Islet precursor cell (in vitro differentiated cells): ENCODE measurements at places on chromosomes 6 and 20.

DNA sequence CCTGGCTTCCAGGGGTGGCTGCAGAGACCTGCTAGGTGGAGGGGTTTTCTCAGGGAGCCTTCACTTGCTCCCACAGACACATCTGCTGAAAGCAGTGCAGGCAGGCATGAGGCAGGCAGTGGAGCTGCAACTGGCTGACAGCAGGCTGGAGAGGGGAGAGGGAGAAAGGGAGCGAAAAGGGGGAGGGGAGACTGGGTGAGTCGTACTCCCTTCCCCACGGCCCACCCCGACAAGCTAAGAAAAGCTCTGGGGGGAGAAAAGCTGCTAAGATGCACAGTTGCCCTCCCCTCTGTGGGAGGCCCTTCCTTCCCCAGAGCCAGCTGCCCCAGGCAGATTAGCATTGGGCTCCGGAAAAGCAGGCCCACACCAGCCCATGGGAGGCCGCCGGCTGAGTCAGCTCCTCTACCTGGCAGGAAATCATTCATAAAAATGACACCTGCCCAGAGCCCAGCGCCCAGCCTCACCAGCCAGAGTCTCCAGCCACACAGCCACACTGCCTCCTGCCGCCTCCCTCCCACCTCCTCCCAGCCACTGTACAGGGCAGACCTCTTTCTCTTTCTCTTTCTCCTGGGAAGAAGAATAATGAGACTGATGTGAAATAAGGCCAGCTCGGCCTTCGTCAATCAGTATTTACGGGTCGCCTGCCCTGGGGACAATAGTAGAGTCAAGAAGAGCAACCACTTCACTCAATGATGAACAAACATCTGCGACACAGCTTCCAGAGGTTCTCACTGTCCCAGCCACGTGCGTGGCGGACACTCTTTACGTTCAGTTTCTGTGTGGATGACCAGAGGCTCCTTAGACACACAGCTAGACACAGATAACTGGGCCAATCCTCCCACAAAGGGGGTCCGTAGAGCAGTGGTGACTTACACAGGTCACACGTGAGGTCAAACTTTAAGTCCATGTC, 7.7 kb upstream of the C20orf203 start:
- peak; percentile 97 for DNase-seq

DNA sequence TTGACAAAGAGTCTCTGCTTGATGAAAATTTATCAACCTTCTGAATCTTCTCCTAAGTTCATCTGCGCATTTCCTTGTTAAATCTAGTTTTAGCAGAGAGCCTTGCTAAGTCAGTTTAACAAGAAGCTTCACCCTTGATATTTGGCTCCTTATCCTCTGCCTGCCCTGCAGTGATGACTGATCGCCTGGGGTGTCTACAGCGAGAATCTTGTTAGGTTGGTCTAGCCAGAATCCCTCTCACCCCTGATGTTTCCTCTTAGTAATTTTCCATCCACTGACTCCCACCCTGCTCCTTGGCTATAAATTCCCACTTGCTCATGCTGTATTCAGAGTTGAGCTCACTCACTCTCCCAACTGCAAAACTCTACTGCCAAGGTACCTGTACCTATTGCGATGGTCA, 114.1 kb downstream of the TENT5A start:
- DNase-seq, result peak; percentile 77

DNA sequence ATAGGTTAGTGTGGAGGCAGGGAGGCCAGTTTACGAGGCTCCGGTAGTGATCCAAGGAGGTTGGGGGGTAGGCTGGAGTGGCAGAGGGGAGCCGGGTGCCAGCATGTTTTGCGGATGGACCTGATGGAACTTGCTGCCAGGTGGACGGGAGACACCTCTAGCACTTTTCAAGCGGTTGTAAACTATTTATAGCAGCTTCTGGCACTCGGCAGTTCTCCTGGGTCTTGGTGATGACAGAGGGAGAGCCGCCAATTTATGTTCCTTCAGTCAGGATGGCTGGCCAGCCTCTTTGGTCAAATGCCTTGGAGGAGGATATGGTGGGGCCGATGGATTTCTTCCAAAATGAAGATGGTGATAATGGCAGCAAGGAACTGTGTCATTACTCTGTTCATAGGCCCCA, 28.8 kb downstream of the TFAP2C start:
- DNase-seq, result no peak

GRCh38 chr6:170276369-170277057, 14.4 kb downstream of the DLL1 start:
- no peak for DNase-seq

GRCh38 chr20:57990396-57990987, 238.0 kb downstream of the ANKRD60 start:
- DNase-seq, result no peak

- peak; percentile 66 for DNase-seq
Observed at GRCh38 chr6:99821164-99821563, 172.9 kb downstream of the MCHR2 start.

DNA sequence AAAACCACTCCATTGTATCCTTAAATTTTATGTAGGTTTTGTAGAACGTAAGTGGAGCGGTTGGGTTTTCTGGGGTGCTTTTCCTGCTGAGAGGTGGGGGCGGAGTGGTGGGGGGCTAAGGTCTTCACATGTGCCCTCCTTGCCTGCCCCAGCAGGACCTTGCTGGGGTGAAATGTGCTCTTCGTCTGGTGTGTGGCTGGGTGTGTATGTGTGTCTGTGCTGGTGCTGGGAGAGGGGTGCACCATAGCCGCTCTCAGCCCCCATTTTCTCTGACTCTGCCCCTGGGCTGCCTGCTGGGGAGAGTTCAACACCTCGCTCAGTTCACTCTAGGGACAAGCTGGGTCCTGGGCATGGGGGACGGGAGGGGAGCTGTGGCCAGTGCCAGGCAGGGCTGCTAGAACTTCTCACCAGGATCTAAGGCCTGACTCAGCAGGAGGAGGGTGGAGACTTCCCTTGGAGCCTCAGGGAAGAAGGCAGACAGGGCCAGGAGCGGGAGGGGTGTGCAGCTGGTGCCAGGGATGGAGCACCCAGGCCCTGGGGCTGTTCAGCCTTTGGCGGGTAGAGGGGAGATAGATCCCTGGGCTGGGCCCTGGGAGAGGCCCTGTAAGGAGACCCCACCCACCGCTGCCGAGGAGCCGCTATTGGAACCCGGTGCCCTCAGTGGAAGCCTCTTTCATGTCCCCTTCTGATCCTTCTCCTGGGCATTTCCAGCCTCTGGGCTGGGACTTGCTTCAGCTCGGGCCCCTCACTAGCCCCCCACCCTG, 4.8 kb downstream of the SOX18 start:
- peak; percentile 81 for DNase-seq

DNA sequence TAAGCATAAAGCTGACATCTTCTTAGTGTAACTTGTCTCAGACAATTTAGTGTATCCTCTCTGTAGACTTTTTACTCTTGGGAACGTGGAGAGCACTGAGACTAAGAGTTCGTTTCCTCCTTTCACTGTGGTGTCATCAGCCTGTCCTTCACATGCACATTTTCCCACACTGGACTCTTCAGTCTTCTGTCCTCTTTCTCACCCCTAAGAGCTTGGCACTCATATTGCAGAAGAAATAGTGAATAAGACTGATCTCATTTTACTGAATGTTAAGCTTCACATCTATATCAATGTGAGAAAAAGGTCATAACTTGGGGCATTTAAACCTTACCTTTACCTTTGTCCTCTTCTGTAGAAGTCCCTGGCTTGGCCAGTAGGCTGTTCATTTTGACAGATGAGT, 25.6 kb downstream of the FUCA2 start:
- no peak for DNase-seq

DNA sequence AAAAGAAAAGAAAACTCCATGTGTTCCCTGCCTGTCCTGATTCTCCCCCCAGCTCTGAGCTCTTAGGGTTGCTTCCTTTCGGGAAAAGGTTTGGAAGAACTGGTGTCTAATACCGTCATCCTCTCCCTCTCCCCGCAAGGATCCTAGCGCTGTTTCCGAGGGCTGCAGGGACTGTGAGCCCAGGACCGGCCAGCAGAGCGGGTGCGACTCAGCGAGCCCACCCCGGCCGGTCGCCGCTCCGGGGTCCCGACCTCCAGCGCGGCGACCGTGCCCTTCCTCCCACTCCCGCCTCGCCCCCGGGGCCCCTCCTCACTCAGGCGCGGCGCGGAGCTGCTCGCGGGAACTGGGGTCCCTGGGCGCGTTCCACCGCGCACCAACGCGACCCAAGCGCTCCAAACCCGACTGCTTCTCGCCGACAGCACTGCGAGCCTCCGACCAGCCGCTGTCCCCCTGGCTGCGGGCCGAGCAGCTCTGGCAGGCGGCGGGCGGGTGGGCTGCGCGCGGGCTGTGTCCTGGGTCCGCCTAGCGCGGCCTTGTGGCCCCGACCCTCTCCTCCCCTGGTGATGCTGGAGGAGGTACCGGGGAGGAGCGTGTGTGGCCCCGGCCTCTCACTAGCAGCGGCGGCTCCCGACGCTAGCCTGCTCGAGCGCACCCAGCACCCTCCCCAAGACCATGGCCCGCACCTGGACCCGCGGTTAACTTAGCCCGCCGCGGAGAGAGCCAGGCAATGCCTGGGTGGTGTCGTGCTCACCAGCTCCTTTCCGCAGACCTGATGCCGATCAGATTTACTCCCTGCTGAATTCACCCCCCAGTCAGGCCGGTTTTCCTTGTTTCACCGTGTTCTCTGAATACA, at the start of gene PLA2G7:
PLA2G7 (minus strand) TSS at position 509 of the 853 bp plus-strand sequence. CDS start 12,484 bp downstream, outside the sequence.
- peak; percentile 76 for DNase-seq

DNA sequence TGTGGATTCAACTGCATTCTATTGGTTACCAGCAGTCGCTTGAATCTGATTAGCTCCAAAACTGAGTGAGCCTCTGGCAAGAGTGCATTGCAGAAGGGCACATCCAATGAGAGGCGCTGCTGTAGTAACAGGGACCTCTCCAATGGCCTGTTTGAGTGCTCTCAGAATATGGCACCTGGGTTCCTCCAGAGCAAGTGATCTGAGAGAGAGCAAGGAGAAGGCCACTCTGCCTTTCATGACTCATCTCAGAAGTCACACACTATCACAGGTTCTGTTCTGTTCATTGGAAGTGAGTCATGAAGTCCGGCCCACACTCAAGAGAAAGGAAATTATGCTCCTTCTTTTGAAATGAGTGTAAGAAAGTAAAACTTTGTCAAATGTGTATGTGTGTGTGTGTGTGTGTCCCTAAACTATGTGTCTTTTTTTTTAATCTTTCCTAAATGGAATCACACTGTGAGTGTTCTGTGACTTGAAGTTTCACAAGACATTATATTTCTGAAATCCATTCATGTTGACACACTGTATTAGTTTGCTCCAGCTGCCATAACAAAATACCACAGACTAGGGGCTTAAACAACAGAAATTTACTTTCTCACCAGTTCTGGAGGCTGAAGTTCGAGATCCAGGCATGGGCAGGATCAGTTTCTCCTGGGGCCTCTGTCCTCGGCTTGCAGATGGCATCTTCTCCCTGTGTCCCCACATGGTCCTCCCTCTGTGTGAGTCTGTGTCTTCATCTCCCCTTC, 138.3 kb upstream of the CDYL start:
- DNase-seq, result peak; percentile 56

DNA sequence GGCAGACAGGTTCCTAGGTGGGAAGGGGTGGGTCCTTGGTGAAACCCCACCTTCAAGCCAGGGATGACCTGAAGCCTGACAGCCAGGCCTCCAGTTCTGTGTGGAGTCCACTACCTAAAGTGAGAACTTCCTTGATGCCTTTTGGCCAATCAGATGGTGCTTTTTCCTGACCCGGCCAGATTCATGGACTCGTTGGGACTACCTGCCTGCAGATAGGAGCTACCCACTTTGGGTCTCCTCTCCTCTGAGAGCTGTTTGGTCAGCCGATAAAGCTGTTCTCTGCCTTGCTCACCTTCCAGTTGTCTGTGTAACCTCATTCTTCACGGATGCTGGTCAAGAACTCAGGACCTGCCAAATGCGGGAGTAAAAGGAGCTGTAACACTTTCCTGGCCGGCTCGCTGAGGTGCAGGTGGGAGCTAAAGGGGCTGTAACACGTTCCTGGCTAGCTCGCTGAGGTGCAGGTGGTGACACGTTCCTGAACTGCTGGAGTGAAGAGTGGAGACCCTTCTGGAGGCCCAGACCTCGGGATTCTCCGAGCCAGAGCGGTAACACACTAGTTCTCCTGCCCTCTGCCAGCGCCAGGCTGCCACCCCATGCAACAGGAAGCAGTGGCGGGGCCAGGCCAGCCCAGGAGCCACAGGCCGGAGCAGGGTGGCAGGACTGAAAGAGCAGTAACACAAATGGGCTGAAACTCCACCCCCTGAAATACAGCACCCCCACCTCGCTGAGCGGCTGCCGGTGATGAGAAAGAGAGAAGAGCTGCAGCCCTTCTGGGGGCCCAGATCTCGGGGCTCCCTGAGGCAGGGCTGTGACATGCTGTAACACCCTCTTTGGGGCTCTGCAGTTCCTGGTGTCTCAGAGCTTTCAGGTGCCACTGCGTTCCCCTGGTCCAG, 13.6 kb upstream of the DBNDD2 start:
- no peak for DNase-seq
